CMK (cell line): ENCODE measurements at places on chromosomes 16 and 17.

- no peak for DNase-seq
These were observed 283.7 kb downstream of the GRIN2A start for GRCh38 chr16:9898555-9898954.

DNA sequence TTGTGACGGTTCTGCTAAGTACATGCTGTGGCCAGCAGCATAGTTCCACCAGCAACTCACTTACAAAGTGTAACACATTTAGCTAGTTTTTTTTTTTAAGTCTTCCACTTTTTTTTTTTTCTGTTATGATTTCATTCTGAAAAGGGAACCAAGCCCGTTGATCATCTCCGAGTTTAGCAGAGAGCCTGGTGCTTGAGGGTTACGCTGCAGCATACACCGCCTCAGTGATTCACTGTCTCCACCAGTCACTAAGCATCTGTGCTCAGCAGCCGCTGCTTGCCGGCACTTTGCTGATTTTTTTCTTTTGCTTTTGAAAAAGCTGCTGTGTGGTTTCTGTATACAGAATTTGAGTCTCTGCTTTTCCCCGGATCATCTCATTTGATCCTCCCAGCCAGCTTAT is 194.5 kb upstream of the CDH13 start:
- no peak for DNase-seq

- DNase-seq: no peak
These were observed 299.3 kb upstream of the N4BP1 start for GRCh38 chr16:48909231-48909630.

GRCh38 chr16:5336941-5337340 is 239.3 kb upstream of the EEF2KMT start:
- no peak for DNase-seq

DNA sequence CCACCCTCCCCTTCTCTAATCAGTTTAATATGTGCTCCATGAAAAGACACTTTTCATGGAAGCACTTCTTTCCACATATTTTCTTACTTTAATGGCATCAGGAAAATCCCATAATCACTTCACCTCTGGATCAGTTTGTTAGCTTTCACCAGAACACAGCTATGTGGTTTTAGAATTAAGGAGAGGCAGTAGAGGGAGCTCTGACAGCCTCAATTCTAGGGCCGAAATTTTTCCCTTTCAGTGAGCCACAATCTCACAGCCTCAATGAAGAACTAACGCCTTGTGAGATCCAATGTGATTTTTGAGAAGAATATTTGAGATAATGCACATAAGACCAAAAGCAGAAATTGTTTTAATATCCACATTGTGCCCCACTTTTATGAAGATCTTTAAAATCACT is 1494.0 kb upstream of the CDH8 start:
- DNase-seq: no peak

- DNase-seq: no peak
These were observed 447.3 kb downstream of the HS3ST3B1 start for GRCh38 chr17:14748036-14748710.

DNA sequence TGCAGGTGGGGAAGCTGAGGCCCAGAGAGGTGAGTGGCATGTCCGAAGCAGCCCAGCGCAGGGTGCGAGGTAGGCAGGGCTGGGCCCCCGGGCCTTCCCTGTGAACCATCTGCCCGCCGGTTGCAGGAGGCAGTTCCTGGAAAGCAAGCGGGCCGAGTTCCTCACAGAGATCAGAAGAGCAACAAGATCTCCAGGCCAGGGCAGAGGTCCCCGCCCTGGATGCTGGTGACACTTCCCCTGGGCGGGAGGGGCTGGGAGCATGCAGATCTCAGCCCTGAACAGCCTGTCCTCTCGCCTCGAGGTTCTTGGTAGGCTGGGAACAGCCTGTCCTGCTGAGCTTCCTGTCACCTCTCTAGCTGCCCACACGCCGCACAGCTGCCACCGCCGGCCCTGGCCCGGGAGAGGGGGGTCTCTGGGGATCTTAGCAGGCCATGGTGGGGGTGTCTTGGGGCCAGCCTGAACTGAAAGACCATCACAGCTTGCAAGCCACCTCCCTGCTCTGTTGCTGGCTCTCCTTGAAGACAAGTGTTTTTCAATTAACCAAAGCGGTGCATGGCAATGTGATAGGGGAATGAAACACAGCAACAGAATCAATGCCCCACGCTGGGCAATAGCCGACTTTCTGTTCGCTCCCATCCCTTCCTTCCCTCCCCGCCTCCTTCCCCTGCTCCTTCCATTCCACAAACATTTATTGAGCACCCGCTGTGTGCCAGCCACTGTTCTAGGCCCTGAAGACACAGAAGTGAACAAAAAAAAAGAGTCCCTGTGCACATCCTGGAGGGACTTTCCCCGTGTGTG is 31.7 kb downstream of the SOCS1 start:
- DNase-seq: peak; percentile 86

DNA sequence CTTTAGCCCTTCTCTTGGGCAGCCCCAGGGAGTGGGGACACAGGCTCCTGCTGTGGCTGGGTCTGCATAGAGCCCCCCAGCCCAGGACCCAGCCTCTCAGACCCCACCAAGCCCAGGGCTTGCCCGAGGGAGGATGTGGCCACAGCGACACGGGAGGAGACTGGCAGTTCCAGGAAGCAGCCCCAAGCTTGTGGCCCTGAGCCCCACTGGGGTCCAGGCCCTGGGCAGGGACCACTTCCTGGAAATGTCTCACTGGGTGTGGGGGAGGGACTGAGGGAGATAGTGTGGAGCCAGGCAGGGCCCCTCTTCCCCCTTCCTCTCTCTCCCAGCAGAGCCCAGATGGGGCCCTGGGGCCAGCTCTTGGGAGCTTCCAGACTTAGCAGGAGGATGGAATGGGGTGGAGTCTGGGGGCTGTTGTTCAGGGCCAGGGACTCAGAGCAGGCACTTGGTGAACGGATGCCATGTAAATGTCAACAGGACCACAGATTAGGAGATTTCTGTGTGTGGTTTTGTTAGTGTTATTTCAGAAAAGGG is 35.3 kb downstream of the ADGRG5 start:
- peak; percentile 92 for DNase-seq
